CD4-positive, CD25-positive, alpha-beta regulatory T cell (primary cell): ENCODE measurements at places on chromosomes 13 and 19. TPM values are rescaled to one million over a fixed set of nuclear protein-coding genes. Genes with fewer than 3 reads are reported as not detected.
A peak's percentile ranks its signal among the peaks of the same experiment; 100 is the strongest.

ZNF726 gene
- 4.4 TPM for total RNA-seq

MAG gene
- total RNA-seq: not detected

DNA sequence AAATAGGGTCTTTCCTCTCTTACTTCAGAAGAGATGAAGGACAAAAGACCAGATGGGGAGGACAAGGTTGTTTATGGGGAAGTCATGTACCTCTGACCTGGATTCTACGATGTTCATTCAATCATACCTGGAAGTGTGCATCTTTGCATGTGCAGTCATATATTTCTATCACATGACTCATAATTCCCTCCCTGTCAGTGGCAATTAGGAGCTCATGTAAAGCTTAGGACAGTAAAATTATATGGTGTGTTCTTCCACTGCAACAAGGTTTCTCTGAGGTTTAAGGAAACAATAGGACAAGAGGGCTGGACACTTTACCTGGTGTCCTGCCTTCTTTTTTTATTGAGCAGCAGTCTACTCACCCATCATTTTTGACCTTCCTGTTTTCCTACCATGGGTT, 19.8 kb downstream of the CEACAM7 start:
- DNase-seq: no peak

PBX4 gene
- total RNA-seq: 85.3 TPM

C1QTNF9B gene
- not detected for total RNA-seq

- DNase-seq: no peak
Measured at GRCh38 chr19:11465600-11465999, 15.2 kb downstream of the ELAVL3 start.

PLA2G4C gene
- 3.5 TPM for total RNA-seq

- DNase-seq: no peak
Measured at GRCh38 chr13:106472621-106473020, 62.8 kb downstream of the EFNB2 start.

GRCh38 chr13:75366380-75367280, 115.3 kb downstream of the TBC1D4 start:
- DNase-seq: peak; percentile 16

DNA sequence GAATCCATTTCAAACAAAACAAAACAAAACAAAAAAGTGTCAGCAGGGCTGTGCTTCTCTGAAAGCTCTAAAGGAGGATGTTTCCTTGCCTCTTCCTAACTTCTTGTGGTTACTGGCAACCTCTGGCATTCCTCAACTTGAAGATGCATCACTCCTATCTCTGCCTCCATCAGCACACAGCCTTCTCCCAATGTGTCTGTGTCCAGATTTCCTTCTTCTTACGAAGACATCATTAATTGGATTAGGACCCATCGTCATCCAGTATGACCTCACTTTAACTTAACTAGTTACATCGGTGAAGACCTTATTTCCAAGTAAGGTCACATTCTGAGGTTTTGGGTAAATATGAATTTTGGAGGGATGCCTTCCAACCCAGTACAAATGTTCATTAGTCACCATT, 33.8 kb upstream of the GTF2F2 start:
- no peak for DNase-seq

DNA sequence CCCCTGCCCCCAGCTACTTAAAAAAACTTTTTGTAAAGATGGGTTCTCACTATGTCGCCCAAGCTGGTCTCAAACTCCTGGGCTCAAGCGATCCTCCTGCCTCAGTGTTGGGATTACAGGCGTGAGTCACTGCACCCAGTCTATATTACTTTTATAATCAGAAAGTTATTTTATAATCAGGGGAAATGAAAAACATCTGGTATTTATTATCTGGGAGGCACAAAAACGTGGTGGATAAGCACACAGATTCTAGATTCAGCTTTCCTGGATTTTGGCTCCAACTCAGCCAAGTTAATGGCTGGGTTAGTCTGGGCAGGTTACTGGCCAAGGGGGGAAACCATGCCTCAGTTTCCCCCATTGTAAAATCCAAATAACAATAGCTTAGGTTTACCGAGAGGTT, 24.7 kb downstream of the KEAP1 start:
- DNase-seq: no peak

EPS8L1 gene
- 4.4 TPM for total RNA-seq

GRCh38 chr19:16445238-16446107, 26.3 kb downstream of the EPS15L1 start:
- DNase-seq: no peak

SERTM1 gene
- not detected for total RNA-seq

CEACAM20 gene
- total RNA-seq: not detected
